ENCODE measurements at places on chromosomes 7 and 10.

- DNase-seq: no peak
These were observed 77.4 kb downstream of the CACNB2 start for GRCh38 chr10:18217577-18217976.

- DNase-seq: peak; percentile 91
These were observed 2.1 kb upstream of the BNIP3 start for GRCh38 chr10:131983780-131984179.

DNA sequence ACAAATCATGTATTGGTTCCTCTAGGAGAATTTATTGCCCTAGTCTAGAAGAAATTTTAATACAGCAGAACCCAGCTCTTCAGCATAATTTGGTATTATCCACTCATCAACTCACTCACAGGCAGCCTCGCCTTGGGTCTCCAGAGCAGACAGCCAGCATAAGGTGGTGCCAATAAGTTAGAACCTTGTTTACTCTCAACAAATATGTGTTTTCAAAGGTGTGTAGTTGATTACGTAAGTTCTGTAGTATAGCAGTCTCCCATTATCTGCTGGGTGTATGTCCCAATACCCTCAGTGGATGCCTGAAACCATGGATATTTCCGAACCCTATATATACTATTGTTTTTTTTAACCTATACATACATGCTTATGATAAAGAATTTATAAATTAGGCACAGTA is 522.5 kb upstream of the LRRN3 start:
- DNase-seq: no peak

DNA sequence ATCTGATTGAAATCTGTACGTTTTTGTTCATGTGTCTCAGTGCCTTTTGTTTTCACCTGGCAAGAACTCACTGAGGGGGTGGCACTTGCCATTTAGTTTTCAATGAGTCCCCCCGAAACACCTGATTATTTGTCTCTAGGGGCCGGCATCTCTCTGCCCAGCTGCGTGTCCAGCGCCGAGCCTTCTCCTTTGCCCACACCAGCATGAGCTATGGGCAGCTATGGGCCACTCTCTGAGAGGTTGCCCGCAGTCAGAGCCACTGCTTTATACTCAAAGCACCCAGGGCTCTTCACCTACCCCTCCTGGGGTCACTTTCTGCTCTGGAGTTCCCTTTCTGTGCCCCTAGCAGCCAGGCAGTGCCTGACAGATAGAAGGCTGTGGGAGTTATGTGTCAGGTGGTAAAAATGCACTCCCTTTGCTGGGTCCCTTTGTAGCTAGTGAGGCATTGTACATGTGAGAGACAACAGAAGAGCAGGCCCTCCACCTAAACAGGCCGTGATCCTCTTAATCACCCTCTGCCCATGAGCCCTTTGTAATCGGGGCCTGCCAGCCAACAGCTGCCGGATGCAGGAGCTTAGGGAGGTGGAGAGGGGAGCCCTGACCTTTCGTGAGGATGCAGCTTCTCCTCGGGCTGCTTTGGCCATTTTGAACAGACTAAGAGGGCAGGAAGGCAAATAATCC is 133.1 kb upstream of the NPS start:
- no peak for DNase-seq

DNA sequence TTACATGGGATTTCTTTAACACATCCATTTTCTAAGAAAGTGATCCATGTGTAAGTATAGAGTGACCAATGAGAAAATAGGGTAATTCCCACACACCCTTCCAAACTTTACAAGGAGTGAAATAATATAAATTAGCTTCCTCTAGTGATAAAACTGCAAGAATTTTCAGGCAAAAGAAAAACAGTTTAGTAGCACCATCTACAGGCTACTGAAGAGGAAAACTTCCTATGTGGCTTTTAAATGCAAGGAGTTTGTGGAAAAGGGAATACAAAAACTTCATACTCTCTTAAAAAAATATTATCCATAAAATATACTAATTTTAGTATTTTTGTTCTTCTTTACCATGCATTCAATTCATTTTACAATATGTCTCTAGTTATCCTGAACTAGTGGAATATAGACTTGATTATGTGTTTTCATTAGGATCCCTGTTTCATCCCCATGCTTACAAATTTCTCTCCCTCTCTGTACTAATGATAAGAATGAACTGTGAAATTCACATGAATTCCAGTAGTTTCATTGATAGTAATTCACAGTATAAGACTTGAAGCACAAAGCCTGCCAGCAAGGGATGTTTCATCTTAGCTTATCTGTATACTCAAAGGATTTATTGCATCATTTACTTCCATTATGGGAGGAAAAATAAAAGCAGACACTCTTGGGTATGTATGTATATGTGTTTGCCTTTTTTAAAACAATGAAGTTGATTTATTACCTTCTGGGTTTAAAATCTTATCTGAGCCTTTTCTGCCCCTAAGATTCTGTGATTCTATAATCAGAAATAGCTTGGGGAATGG is 442.9 kb downstream of the AUTS2 start:
- peak; percentile 44 for DNase-seq

DNA sequence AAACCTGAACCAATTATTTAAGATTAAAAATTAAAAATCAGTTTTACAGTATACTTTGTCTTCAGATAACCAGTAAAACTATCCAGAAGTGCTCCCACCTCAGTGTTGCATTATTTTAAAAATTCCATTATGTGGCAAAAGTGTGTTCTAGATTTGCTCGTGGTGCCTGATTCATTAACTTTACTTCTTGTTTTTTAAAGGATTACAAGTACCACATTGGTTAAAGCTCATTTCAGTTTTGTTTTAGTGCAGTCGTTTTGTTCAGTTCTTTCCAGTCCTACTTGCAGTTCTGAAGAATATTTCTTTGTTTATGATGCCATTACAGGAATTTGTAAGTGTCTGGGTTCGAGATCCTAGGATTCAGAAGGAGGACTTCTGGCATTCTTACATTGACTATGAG is 69.0 kb downstream of the SNX10 start:
- no peak for DNase-seq

DNA sequence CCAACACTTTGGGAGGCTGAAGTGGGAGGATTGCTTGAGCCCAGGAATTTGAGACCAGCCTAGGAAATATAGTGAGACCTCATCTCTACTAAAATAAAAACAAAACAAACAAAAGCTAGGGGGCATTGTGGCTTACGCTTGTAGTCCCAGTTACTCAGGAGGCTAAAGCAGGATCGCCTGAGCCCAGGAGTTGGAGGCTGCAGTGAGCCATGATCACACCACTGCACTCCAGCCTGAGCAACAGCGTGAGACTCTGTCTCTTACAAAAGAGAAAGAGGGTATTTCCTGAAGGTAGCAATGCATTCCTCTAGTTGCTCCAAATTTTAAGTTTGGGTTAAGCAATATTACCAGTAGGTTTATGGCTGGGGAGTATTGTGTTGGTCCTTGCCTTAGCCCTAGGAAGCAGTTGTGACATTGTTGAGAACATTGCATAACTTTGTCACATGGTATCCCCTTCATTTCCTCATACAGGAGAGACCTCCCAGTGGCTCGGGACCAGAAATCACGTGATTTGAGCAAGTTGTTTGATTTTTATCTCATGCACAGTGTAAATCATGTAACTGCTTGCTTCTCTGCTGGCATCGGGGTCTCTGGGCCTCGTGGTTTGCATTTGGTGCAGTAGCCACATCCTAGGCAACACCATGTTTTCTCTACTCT is 23.3 kb upstream of the SMARCD3 start:
- DNase-seq: peak; percentile 48

DNA sequence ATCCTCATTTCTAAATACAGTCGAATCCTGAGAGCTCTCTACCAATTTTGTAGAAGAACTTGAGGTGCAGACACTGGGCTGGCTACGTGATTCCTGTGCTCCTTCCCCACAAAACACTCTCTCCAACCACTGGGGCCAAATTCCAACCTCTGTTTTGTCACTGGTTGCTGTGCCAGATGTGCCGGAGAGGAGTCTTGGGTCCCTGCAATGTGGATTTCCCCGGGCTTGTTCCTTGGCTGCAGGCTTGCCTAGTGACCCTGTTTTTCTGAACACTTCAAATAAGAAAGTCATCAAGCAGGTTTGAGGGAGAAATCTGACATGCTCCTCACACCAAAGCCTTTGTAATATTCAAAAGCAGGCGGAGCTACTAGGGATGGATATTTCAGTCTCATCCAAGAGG is 44.4 kb upstream of the AGBL3 start:
- no peak for DNase-seq

Measured in fibroblast of skin of right quadriceps (primary cell).